CD4-positive, alpha-beta T cell treated with Interleukin-6 at 100 ng/mL for 8 hours (primary cell): ENCODE measurements at places on chromosomes 6 and 20.

GRCh38 chr6:1013656-1014430 lies 298.1 kb upstream of the FOXQ1 start:
- DNase-seq = no peak

DNA sequence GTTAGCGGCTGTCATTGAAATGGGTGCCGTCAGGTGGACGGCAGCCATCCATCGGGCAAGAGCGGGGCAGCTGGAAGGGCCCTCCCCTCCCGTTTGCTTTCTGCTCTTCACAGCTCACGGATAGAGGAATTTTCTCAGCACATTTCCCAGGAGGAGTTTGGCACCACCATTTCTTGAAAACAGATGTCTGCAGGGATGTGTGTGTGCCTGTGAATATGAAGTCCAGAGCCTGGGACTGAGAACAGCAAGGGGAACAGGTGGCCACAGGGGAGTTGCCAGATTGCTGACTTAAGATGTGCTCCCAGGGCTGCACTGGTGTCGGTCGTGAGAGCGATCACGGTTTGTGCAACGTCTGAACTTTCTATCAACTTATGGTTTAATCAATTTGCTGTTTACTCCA lies 22.1 kb upstream of the ECI2 start:
- DNase-seq = no peak

DNA sequence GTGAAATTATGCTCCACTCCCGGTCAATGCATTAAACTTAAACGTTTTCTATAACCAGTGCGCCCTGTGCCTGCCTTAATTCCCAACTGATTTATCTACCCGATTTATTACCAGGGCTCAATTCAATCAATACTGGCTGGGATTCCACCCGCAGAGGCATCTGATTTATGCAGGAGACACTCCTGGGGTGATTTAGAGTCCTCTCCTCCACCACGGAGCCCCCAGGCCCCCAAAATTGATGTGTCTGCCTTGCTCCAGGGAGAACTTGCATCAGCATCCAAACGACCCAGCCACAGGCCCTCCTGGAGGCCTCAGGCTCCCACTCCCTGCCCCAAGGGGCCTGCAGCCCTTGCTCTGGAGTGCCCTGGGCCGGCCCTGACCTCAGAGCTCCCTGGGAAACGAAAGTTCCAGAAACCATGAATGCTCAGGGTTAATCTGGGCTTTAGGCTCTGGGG lies 29.5 kb downstream of the ANKRD60 start:
- DNase-seq = no peak

GRCh38 chr6:4805553-4806336 lies 29.5 kb downstream of the CDYL start:
- DNase-seq = no peak

DNA sequence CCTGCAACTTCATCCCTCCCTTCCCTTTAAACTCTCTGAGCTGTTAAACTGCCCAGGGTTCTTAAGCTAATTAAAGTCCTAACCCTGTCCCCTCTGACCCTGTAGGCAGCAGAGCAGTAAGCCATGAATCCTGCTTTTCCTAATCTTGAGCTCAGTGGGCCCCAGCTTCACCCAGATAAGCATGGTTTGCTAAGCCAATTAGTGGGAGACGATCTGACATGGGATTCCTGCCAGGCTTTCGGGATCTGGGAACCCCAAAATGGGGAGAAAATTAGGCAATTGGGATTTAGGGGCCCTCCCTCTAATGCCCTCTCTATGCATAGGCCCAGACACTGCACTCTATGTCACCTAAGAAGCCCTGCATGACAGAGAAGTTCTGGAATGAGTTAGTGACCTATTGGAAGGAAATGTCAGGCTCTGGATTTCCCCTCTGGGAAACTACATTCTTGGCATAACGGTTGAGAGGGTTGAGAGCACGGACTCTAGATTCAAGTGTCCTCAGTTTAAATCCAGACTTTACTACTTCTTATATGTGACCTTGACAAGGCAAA lies 4.6 kb downstream of the XKR7 start:
- DNase-seq = no peak

DNA sequence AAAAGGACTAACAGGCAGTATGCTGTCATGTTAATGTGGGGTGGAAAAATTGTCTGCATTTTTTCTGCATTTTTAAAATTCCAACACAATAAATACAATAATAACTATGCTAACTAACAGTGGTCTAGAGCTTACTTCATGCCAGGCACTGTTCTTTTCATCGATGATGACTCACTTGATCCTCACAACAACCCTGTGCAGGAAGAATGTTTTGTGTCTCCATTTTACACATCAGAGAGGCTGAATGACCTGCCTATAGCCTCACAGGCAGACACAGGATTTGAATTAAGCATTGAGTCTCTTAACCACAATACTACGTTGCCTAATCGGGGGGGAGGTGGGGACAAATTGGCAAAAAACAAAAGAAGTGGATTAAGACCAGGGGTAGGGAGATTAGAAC lies 26.9 kb upstream of the FANCE start:
- DNase-seq = no peak

- DNase-seq = no peak
These were observed 54.4 kb downstream of the HMGN3 start for GRCh38 chr6:79180052-79180451.

- no peak for DNase-seq
These were observed 329.3 kb downstream of the NRN1 start for GRCh38 chr6:5677219-5678000.

GRCh38 chr20:61347443-61347842 lies 95.4 kb downstream of the CDH4 start:
- DNase-seq = no peak

DNA sequence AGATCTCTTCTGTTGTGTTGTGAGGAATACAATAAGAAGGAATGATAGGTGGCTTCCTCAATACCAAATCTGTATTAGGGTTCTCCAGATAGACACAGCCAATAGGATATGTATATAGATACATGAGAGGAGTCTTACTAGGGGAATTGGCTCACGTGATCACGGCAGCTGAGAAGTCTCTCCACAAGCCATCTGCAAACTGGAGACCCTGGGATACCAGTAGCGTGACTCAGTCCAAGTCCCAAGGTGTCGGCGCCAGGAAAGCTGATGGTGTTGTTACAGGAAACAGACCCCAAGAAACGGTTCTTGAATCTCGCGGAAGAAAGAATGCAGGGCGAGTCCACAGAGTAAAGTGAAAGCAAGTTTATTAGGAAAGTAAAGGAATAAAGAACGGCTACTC lies 61.4 kb downstream of the SYTL3 start:
- DNase-seq = no peak
